ENCODE measurements at places on chromosomes 3 and 15.

- DNase-seq: no peak
Measured at GRCh38 chr3:124298301-124298700, 306.4 kb upstream of the ROPN1 start.

DNA sequence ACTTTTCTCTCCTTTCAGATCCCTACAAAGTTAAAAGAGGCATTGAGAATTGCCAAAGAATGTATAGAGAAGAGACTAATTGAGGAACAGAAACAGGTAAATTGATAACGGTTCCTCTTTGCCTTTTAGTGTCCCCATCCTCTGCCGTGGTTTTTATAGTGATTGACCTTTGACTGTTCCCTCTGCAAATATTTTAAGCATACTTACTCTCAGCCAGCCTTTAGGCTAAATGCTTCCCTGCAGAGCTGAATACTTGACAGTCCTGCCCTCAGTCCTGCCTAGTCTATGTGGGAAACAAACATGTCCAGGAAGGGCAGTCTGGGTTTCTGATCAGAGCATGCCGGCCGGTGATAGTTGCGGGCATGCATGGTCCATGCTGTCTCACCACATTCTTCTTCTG lies 24.7 kb downstream of the PDHB start:
- DNase-seq: no peak

- no peak for DNase-seq
Measured at GRCh38 chr15:25790000-25790660, 73.0 kb downstream of the ATP10A start.

DNA sequence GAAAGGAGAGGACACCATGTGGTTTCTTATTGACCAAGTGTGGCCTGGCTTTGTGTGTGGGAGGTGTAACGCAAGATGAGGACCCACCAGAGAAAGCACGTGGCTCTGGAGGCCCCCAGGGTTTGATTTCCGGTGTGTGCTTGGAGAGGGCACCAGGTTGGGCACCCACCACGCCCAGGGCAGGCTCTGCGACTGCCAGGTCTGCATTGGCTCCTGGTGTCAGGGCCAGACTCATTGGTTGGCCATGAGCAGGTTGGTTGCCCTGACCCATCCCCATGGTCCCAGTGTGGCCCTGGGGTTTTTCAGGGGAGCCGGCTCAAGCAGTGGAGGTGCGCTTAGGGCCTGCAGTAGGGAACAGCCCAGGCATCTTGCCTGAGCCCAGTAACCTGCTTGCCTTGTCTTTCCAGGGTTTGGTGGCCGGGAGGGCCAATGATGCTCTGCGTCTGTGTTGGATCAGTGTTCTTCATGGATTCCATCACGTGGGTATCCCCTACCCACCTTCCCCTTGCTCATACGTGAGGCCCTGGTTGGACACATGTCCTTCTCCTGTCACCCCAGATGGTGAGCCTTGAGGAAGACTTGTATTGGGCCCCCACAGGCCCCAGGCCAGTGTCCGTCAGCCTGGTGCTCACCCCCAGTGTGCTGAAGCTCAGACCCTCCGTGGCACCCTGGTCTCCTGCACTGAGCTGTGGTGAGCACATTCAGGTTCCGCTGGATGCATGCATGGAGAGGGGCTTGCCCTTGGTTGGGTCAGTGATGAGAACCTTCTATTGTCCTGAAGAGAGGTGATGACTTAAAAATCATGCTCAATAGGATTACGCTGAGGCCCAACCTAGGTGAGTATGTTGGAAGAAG lies 193.9 kb downstream of the UBE3A start:
- no peak for DNase-seq

- DNase-seq: no peak
Measured at GRCh38 chr3:126127904-126128303, 44.0 kb upstream of the SLC41A3 start.

- DNase-seq: no peak
Measured at GRCh38 chr15:75532413-75533250, 46.5 kb downstream of the PTPN9 start.

GRCh38 chr15:70047386-70048197 lies 50.1 kb downstream of the TLE3 start:
- no peak for DNase-seq

- DNase-seq: no peak
Measured at GRCh38 chr3:104044002-104044401, 1322.7 kb upstream of the ALCAM start.

- DNase-seq: no peak
Measured at GRCh38 chr15:57705746-57706404, 639 bp upstream of the POLR2M start.

- DNase-seq: no peak
Measured at GRCh38 chr3:113712129-113712528, 15.7 kb upstream of the USF3 start.

GRCh38 chr15:25697586-25697985 lies 165.5 kb downstream of the ATP10A start:
- no peak for DNase-seq

DNA sequence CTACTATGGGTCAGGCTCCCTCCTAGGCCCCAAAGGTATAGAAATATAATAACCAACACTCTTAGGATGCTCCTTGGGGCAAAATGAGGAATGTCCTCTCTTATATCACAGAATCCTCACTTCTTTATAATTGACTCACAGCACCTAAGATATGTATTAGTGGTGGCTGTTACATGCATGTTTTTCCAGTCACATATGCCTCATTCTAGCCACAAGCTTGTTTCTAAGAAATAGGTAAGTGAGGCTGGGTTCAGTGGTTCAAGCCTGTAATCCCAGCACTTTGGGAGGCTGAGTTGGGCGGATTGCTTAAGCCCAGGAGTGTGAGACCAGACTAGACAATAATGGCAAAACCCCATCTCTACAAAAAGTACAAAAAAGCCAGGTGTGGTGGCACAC lies 57.9 kb upstream of the PSMD6 start:
- no peak for DNase-seq

DNA sequence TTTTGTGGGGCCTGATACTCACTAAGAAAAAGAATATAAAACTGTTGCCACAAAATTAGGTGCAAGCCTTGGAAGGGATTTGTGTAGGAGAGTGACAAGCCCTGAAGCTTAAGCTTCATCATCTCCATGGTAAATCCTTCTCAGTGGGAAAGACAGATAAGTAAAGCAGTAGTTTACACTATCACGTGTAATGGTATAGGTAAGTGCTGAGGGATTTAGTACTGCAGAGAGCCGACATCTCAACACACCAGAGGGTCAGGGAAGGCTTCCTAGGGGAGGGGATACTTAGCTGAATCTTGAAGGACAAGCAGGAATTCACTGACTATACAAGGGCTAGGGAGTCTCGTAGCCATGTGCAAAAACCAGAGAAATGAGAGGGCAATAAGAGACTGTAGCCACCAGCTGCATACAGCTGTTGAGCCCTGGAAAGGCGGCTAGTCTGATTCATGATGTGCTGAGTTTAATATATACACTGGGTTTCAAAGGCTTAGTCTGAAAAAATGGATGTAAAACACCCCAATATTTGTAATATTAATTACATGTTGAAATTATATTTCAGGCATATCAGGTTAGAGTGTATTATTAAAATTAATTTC lies 11.1 kb downstream of the SLC24A1 start:
- no peak for DNase-seq

DNA sequence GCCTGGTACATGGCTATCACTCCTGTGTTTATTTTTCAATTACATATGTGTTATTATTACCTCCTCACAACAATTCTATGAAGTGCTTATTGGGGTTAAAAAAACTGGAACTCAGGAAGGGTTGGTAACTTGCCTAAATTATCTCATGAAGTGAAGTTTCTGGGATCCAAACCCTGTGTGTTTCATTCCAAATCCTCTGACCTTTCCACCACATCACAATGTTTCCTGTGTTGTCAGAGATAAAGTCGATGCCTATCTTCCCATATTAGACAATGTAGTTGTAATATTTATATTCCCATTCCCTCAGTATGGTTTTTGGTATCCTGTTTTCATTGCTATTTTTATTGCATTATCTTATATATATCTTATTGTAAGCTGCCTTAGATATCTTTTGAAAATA lies 269.1 kb upstream of the CFAP20DC start:
- DNase-seq: no peak

- DNase-seq: no peak
Measured at GRCh38 chr3:111210866-111211564, 139.4 kb downstream of the NECTIN3 start.

GRCh38 chr15:33822479-33822878 lies 145.8 kb upstream of the CHRM5 start:
- no peak for DNase-seq

GRCh38 chr3:194042927-194043326 lies 93.0 kb upstream of the HES1 start:
- DNase-seq: no peak

GRCh38 chr3:52439426-52440248 lies 5.3 kb downstream of the SEMA3G start:
- no peak for DNase-seq

DNA sequence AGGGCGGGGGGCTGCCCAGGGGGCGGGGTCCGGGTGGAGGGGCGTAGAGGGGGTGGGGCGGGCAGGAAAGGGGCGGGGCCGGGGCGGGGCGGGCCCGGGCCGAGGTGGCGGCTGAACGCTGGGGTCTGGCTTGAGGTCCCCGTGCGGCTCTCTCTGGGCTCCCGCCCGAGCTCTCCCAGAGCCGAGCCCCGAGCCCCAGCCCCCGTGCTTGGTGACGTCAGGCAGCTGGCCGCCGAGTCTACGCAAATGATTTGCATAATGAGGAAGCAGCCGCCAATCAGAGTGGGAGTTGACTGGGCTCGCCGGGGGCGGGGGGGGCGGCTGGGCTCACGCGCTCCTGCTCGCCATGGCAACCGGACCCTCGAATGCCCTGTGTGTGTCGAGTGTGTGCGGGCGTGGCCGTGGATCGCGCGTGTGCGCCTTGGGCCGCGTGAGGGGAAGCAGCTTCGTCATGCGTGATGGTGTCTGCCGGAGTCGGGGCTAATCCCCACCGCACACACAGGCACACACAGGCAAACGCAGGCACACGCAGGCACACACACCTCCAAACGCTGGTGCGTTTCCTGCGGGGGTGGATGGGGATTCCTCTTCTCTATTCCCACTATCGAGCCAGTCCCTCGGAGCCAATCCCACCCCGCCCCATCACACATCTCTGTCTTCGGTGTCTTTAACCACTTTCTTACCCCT lies at the start of gene CELF6:
CELF6 (minus strand) TSS at position 173 of the 687 bp plus-strand sequence. CDS start 283 bp downstream, outside the sequence.
- DNase-seq: peak; percentile 72
